ENCODE measurements at places on chromosomes 11 and 22. TPM values are rescaled to one million over a fixed set of nuclear protein-coding genes. Genes with fewer than 3 reads are reported as not detected.

GRCh38 chr22:31944700-31945442 lies 536 bp downstream of the YWHAH start:
- no peak for DNase-seq

- no peak for DNase-seq
Observed at GRCh38 chr11:117961896-117962295, 24.3 kb upstream of the IL10RA start.

DNA sequence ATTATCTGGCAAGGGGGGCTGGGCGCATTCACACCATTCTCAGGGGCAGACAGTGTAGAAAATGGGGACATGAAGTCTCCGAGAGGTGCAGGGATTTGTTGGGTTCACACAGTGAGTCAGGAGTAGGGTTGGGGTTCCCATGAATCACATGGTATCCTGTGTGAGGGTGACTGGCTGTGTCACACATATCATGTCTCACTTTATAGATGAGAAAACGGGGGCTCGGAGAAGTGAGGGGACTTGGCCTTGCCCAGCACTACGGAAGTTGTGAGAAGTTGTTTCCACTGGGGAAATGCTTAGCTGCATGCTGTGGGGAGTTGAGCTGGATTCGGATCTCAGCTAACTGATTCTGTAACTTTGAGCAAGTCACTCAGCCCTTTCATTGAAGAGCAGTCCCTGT lies 4.2 kb downstream of the GAL3ST3 start:
- no peak for DNase-seq

DNA sequence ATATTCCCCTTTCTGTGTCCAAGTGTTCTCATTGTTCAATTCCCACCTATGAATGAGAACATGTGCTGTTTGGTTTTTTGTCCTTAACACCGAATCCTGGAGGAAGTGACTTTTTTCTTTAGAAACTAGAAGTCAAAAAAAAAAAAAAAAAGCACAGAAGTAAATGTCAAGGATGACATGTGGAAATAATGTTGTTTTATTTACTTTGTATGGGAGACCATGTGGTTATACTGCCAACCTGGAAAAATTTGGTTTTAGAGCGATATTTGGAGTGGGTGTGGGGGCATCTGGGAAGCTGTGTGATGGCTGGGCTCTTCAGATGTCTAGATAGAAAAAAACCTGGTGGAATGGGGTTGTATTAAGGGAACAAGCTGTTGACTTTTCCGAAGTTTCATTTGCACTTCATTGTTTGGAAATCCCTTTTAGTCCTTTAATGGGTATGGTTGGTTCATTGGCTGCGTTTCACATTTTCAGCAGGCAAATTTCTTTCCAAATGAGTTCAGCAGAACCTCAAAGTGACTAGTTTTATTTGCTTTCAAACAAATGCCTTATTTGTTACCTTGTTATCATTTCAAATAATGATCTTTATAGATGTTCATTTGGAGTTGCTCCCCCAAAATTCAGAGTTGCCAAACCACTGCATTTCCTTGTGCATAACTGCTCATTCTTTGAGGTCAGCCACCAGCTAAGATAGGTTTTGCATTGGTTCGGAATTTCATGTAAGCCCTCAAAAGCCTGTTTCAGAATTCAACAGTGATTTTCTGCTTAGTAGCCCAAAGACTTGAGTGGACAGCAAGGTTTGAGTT lies 508.2 kb downstream of the METTL15 start:
- DNase-seq: no peak

- DNase-seq: no peak
Observed at GRCh38 chr11:32343325-32344008, 91.9 kb downstream of the WT1 start.

DNA sequence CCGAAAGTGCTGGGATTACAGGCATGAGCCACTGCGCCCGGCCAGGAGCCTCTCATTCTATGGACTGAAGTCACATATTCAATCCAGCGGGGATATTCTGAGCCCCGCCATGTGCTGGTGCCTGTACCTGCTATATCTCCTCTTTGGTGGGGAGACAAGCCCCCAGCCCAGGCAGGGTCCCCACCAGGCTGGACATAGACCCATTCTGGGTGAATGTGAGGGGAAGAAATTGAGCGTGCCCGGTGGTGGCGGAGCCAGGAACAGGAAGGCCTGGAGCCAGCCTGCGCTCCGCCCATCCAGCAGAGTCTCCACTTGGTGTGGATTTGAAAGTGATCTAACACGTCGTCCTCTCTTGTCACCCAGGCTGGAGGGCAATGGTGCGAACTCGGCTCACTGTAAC lies 38.0 kb upstream of the CSNK1E start:
- no peak for DNase-seq

GRCh38 chr22:49417326-49417725 lies 410.3 kb downstream of the BRD1 start:
- no peak for DNase-seq

DNA sequence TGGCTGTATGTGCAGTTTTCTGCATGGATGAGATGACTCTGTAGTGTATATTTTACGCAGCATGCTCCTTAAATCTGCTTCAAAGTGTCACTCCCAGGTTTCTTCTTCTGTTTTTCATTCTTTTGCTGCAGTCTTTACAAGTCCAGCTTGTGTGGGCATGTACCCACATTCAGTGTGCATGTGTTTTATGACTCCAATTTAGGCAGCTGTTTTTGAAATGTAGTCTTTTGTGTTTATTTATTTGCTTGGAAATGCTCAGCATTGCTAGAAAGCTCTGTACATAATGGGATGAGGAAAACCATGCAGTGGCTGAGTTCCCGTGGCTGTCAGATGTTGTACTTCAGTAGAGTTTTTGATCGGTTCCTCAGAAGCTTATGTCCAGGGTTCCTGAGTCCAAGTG lies 138.5 kb downstream of the ARHGAP42 start:
- no peak for DNase-seq

GRCh38 chr11:1208144-1208393 lies 14.8 kb upstream of the MUC5B start:
- no peak for DNase-seq

DNA sequence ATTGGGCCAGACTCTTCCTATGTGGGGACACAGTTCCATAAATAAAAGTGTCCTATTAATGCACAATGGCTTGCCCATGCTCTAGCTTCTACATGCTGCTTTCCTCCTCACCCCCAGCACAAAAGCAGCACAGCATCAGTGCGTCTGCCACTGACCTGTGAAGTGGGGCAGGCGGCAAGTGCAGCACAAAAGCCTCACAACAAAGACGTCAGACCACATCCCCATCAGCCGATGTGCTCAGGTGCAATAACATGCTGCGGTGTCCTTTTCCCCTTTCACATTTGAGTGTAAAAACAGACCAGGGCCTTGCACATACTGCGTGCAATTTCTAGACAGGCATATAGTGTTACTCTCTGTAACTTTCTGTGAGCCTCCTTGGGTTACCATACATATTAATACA lies 12.8 kb downstream of the DKK3 start:
- no peak for DNase-seq

GRCh38 chr11:126007238-126007637 lies 55.4 kb downstream of the CDON start:
- no peak for DNase-seq

- DNase-seq: no peak
Observed at GRCh38 chr11:112522536-112522935, 261.9 kb upstream of the PLET1 start.

DNA sequence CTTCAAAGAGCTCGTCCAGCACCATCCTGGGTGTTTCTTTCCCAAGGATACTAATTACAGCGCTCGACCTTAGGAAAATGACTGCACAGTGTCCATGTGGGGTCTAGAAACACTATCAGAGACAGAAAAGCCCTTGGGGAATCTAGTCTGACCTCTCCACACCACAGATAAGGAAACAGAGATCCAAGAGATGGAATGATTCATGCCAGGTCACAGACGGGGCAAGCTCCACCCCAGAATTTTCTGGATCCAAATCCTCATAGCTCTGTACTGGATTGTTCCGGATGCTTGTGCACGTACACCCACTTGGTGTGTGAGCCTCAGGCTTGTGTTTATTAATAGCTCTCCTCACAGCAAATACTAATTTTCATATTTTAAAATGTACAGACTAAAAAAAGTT lies 11.3 kb downstream of the ABTB2 start:
- DNase-seq: no peak

- no peak for DNase-seq
Observed at GRCh38 chr11:61524963-61525587, 16.5 kb downstream of the LRRC10B start.

- DNase-seq: no peak
Observed at GRCh38 chr11:43908683-43909082, 28.1 kb downstream of the ALKBH3 start.

GRCh38 chr11:94152678-94153065 lies 24.0 kb downstream of the PANX1 start:
- no peak for DNase-seq

DNA sequence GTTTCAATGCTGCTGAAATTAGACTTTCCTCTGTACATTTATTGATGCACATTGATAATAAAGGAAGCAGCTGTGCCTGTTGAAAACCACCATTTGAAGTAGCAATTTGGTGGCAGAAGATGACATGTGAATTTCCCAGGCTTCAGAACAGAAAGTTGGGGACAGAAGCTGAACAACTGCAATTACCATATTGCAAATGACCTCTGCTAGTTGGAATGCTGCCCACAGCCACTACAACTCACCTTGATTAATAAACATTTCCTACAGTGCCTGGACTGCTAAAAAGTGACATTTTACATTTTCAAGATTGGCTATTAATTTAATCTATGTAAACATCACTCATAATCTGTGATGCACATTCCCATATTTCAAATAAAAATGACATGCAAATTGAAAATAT lies 208.6 kb downstream of the LUZP2 start:
- no peak for DNase-seq

DNA sequence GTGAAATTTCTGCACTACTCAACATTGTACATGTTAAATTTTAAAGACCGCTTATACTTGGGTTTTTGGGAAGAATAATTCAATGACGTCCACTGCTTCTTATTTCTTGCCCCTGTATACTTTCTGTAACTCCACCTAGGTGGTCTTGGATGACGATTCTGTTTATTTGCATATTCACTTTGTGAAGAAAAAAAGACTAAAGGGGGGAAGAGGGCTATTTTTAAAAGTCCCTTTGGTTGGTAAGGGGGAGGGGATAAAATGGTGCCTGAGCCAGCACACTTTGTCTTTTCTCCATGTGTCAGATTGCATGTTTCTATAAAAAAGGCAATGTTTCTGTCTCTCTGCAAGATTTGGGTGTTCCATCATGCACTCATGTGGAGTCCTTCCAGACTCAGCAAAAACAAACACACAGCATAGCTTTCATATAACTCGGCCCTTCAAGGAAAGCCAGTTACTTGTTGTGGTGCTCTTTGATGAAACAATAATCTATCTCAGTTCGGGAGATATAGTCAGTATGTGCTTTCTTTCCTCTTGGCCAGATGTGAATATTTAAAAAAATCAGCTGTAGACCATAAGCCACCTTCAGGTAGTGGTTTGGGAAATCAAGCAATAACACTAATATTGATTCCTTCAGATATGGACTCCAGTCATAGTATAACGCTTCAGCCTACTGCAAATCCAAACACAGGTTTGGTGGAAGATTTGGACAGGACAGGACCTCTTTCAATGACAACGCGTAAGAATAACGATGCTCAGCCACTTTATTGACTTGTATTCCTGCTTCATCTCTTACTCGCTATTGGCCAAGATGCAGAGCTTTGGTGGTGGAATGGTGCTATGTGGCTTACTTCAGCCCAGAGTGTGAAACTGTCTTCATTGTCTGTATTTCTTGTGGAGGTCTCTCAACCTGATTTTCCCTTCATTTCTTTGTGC lies 68.8 kb downstream of the CD44 start:
- no peak for DNase-seq

DNA sequence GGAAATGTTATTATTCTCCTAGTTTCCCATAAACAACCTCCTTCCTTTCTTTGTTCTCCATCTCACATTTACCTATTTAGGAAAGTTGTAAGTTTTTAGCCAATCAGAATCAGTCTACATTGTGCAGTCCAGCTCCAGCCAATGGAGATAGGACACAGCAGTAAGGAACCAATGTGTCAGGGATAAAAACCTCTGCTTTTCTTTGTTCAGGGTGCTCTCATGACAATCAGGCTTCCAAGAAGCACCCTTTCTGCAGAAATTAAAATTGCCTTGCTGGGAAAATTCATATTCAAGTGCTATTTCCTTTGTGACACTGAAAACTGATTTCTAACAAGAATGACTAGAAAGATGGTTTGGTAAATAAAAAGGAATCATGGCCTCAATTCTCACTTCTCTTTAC lies 14.6 kb downstream of the SCGB2A1 start:
- no peak for DNase-seq

- no peak for DNase-seq
Observed at GRCh38 chr11:115226556-115226955, 277.7 kb downstream of the CADM1 start.

DNA sequence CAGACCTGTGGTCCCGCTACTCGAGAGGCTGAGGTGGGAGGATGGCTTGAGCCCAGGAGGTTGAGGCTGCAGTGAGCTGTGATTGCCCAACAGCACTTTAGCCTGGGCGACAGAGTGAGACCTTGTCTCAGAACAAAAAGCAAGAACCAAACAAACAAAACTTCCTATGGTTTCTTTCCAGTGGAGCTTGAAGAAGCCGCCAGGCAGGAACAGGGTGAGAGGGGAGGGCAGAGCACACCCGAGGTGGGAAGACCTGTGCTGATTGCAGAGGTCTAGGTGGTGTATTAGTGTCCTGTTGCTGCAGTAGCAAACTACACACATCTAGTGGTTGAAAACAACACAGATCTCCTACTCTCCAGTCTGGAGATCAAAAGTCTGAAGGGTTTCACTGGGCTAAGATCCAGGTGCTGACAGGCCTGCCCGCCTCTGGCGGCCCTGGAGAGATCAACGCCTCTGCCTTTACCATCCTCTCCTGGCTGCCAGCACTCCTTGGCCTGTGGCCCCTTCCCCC lies 10.5 kb downstream of the ARHGEF17 start:
- no peak for DNase-seq

DNA sequence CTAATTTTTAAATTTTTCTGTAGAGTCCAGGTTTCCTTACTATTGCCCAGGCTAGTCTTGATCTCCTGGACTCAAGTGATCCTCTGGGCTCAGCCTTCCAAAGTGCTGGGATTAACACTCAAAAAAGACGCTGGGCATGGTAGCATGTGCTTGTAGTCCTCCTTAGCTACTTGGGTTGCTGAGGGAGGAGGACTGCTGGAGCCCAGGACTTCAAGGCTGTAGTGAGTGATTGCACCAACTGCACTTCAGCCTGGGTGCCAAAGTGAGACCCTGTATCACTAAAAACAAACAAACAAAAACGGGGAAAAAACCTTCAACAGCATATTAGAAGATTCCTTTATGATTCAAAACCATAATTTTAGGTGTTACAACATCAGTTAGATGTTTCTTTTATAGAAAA lies 44.6 kb downstream of the RSF1 start:
- no peak for DNase-seq

FAM227A gene
- 2.2 TPM for polyA plus RNA-seq

BSCL2 gene
- 55.6 TPM for polyA plus RNA-seq

TMEM86A gene
- polyA plus RNA-seq: 8.3 TPM

SYT7 gene
- polyA plus RNA-seq: 5.2 TPM

SLC6A5 gene
- 0.21 TPM for polyA plus RNA-seq

LRRC55 gene
- polyA plus RNA-seq: 5.3 TPM

RASD2 gene
- polyA plus RNA-seq: 3.0 TPM

GLB1L2 gene
- polyA plus RNA-seq: 19.7 TPM

TRIM49 gene
- polyA plus RNA-seq: not detected

ACTN3 gene
- polyA plus RNA-seq: 0.27 TPM

All from left renal pelvis (tissue), 4 donors.